ENCODE measurements at places on chromosomes 4 and X.

DNA sequence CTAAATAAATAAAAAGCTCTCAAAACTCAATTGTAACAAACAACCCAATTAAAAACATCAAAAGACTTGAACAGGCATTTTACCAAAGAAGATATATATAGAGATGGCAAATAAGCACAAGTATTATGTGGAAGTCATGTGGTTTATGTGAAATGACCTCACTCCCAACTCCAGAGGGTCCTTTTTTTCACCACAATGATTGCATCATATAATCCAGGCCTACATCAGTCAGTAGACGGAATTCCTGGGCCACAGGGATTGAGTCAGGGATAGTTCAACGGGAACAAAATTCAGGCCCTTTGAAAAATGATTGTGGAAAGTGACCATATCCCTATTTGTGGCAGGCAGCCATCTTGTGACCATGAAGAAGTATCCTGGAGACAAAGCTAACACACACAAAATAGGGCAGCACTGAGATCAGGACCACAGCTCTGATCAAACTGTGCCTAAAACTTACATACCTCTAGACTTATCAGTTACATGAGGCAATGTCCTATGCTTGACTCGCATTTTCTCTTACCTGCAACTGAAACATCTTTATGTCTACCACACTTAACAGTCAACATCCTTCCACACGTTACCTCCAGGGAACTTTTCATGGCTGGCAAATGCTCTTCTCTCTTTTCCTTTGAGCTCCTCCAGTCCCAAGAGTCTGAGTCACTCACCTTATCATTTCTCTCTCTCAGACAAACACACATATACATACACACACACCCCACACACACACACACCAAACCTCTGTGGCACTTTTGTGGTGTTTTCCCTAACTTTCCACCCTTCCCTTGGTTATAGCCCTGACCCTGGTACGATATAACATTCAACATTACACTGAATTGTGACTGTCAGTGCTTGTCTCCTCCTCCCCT is 113.5 kb downstream of the PHF8 start:
- no peak for DNase-seq

GRCh38 chr4:15542760-15543159 is 73.1 kb downstream of the CC2D2A start:
- no peak for DNase-seq

DNA sequence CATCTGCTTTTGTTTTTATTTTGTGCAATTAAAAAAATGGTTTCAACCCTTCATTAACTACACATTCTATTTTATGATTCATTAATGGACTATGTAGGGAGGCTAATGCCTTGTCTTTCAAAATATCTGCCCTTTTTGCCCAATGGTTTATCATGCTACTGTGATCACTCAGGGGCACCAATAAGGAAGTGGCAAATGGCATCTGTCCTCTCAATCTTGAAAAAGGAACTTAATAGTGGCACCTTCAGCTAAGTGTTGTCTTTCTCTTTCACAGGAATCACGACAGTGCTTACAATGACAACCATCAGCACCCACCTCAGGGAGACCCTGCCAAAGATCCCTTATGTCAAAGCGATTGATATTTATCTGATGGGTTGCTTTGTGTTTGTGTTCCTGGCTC is 57.1 kb downstream of the COMMD8 start:
- DNase-seq: no peak

GRCh38 chr4:143736861-143737260 is 36.4 kb upstream of the FREM3 start:
- DNase-seq: no peak

DNA sequence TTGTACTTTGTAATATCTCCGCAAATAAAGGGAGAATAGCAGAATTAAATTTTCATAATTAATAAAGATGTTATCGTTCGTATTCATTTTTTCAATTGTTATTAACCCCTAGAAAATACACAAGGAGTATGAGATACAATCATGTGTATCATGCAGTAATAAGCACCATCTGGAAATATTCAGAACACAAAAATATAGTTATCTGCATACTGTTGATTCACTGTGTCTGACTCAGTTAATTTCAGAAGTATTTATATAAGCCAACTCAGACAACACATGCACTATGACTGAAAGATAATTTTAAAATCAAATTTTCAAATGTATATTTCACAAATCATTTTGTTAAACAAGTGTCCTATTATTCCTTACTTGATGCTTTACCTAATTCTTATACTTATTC is 1954.8 kb downstream of the ARAP2 start:
- peak; percentile 7 for DNase-seq

GRCh38 chrX:19887911-19888879 is 795 bp upstream of the SH3KBP1 start:
- DNase-seq: peak; percentile 38

- DNase-seq: no peak
Measured at GRCh38 chr4:40058121-40058520, 1.5 kb downstream of the N4BP2 start.

DNA sequence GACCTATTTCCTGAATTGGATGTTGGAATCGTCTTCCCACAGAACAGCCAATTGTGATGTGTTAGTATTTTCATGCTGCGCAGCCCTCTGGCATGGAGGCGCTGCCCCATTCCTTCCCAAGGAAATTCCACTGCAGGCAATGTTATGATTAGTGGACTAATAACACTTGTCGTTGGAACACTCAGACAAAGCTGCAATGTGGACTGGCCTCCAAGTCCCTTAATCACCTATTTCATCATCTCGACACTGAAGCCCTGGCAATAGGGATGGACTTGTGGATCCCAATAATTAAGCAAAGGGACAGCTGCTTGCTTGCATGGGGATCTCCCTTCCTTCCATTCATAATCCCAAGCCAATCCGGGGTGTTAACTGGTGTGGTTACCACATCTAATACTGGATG is 78.8 kb upstream of the PLAC1 start:
- no peak for DNase-seq

- DNase-seq: no peak
Measured at GRCh38 chr4:48031802-48032525, 15.4 kb downstream of the NIPAL1 start.

GRCh38 chr4:185735866-185736400 is 76.1 kb downstream of the SORBS2 start:
- DNase-seq: no peak

DNA sequence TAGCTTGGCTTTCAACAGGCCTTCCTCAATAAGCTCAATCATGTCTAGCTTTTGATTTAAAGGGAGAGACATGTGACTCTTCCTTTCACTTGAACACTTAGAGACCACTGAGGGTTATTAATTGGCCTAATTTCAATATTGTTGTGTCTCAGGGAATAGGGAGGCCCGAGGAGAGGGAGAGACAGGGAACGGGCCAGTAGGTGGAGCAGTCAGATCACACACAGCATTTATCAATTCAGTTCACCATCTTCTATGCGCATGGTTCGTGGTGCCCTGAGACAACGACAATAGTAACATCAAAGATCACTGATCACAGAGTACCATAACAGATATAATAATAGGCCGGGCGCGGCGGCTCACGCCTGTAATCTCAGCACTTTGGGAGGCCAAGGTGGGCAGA is 17.8 kb downstream of the ZNF81 start:
- DNase-seq: no peak

DNA sequence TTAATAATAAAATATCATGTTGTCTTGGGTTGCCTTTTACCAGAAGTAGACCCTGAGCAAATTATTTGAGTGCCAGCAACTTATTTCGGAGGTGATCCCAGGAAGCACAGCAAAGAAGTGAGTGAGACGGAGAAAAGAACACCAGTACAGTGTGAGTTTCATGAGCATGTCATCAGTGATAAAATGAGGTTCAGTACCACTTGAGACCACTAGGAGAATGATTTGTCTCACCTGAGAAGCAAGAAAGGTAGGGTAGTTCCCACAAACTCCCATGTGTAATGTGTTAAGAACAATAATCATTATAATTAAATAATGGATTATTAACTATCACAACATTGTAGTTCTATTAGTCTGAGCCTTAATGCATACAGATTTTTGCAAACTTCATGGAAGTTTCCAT is 112.8 kb upstream of the DMD start:
- DNase-seq: no peak

GRCh38 chr4:39587881-39588280 is 50.8 kb downstream of the SMIM14 start:
- no peak for DNase-seq

GRCh38 chr4:24831637-24832036 is 36.3 kb downstream of the SOD3 start:
- no peak for DNase-seq

GRCh38 chr4:118282692-118283091 is 70.1 kb downstream of the PRSS12 start:
- DNase-seq: no peak

DNA sequence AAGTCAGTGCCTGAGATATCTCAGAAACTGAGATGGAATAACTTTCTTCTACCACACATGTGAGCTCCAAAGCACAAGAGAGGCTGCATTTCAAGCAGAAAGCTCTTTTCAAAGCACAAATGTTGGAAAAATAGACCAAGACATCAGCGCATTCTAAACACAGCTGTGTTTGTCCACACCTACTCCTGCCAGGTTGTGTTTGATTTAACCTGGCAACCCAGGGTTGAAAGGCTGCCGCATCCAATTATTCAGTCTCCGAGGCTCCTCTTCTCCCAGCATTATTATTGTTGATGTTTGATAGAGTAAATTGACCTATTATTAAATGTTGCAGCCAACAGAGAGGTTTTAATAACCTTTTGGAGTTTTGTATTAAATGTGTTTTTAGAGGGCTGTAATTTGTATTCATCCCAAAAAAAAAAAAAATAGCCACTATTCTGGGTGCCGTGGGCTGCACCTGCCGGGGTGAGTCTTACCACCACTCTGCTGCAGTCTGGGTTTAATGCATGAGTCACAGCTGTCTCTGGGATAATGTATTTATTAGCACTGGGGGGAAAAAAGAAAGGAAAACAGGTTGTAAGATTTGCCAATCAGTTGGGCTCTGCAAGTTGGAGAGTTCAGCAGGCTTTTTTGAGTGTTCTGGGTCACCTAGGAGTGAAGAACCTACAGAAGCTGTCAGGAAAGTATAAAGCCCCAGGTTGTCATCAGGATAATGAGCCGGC is 105.2 kb upstream of the NOCT start:
- no peak for DNase-seq

GRCh38 chr4:145493166-145493565 is 11.5 kb downstream of the SMAD1 start:
- DNase-seq: no peak

- peak; percentile 89 for DNase-seq
Measured at GRCh38 chr4:145735347-145735675, 55.4 kb downstream of the C4orf51 start.

DNA sequence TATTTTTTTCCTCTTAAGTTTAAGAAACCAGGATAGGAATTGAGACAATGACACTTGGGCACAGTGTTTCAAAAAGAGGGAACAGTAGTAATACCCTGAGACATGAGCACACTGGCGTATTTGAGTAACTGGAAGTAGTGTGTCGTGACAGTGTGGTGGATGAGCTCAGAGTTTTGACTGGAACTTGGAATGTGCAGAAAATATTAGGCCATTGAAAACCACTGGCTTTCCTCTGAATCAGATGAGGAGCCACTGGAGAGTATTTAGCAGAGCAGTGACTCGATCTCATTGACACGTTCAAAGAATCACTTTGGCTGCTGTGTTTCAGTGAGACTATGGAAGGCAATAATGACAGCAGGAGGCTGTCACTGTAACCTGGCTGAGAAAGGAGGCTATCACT is 1531.2 kb downstream of the STIM2 start:
- DNase-seq: peak; percentile 23

DNA sequence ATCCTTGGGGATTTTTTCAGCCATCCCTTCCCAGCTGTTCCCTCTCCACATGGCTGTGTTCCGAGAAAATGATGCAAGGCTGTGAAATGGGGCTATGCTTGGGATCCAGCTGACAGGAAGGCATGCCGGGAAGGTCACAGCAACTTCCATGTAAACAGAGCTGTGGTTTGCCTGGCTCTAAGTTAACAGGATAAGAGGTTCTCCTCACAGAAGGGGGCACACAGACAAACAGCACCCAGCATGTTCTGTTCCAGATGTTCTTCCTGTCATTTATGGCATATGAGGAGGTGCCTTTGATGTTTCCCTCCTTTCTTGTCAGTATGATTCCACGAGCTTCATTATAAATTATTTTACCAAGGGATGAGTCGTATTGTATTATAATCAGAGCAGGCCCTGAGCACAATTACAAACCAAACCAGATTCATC is 220.7 kb downstream of the ANTXR2 start:
- peak; percentile 11 for DNase-seq

- no peak for DNase-seq
Measured at GRCh38 chr4:911871-912490, 20.1 kb downstream of the GAK start.

DNA sequence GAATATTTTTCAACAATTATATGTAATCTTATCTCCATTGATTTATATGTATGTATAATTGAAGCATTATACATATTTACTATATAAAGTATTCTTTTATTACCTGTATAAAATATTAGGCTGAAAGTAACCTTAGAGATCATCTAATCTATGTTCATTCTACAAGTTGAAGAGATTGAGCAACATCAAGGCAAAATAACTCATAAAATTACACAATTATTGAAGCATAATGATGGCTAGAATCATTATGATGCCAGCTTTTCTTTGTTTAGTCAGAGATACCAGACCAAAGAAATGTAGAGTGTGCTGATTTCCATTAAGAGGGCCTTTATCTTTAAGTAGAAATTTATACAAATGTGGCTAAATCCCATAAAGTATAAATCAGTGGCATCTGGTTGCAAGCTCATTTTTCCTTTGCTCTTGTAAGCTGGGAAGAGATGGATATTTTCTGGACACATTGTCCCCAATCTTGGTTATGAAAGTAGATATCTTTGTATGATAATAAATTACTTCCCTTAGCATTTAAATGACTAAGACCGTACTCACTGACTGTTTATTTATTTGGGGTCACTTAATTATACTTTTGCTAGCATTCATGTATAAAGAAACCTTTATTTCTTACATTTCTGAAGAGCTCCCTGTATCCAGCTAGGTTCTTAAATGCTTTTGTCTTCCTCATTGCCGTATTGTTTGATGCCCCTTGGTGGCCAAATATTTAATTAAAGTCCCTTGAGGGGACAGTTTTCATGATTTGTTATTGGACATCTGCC is 339.8 kb downstream of the PCDH7 start:
- DNase-seq: peak; percentile 46

DNA sequence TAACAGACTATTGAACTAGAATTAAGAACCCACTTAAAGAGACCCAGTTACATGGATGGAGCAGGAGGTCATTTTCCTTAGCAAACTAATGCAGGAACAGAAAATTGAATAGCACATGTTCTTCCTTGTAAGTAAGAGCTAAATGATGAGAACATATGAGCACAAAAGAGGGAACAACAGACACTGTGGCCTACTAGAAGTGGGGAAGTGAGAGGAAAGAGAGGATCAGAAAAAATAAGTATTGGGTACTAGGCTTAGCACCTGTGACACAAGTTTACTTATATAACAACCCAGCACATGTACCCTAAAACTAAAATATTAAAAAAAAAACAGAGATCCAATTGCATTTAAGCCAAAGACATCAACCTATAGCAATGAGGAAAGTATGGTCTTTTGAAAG is 26.2 kb downstream of the ARAP2 start:
- DNase-seq: no peak
